ENCODE measurements at places on chromosomes 5 and 9.

DNA sequence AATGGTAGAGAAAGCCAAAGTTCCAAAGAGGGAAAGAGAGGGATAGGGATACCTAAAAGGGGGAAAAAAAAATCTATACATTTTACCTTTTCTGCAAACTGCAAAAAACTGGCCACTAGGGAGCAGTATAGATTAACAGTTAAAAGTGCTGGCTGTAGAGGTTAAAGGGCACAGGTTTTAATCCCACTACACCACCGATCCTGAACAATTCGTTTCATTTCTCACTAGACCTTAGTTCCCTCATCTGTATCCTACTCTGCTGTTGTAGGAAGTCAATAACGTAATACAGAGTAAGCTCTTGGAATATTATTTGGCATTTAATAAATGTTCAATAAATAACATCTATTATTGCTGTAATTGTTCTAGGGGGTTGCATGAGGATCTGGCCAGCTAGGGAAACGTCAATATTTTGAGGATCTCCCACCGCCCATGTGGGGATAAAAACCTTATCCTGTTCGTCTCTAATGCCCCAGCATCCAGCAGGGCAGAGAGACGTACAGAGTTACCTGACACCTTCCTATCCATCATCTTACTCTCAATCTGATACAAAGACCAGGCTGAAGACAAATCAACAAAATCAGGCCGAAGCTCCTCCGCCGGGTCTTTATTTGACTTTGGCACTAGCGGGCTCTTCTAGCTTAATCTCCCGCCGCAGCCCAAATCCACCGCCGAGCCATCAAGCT lies 757 bp downstream of the CDC26 start:
- DNase-seq, result no peak

DNA sequence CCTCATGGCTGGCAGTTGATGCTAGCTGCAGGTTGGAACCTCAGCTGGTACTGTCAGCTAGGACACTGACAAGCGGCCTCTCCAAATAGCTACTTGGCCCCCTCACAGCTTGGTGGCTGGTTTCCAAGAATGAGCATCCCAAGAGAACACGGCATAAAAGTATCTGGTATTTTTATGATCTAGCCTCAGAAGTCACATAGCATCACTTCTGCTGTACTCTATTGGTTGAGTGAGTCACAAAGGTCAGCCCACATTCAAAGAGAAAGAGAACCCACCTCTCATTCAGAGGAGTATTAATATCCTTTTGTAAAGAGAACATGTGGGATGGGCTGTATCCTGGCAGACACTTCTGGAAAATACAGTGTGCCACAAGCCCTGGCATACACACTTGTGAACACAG lies 6.0 kb upstream of the SIL1 start:
- DNase-seq, result no peak

GRCh38 chr5:171938358-171938757 lies 68.1 kb downstream of the FBXW11 start:
- DNase-seq, result no peak

DNA sequence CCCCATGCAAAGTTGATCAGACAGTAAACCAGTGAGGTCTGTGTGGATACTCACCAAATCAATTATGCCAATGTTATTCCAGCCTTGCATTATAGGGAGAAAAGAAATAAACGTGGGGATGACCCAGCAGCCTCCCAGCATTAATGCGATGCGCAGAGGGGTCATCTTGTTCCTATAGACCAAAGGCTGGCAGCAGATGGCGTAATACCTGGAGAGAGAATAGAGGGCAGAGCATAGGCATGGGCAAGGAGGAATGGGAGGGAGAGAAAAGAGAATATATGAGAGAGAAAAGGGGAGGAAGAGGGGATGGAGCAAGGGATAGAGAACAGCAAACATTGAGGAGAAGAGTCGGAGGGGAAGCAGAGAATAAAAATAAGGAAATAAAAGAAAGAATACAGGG lies 131.2 kb downstream of the HTR4 start:
- no peak for DNase-seq

DNA sequence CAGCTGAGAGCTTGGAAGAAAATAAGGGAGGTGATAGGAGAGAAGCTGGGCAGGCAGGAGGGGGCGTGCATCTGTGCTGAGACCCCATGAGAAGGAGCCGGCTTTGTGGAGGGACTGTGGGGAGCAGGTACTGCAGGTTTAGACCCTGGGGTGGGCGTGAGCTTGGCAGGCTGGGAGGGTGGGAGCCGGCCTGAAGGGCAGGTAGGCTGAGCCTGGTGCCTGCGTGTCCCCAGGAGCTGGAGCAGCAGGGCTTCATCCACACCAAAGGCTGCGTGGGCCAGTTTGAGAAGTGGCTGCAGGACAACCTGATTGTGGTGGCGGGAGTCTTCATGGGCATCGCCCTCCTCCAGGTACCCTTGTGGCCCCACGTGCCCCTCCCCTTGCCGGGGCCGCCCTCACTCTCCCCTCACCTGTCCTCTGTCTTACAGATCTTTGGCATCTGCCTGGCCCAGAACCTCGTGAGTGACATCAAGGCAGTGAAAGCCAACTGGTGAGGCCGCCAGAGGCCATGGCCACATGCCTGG lies 9.2 kb downstream of the TSPAN17 start:
- DNase-seq, result no peak

GRCh38 chr5:157558681-157559080 lies 16.9 kb downstream of the ADAM19 start:
- no peak for DNase-seq

DNA sequence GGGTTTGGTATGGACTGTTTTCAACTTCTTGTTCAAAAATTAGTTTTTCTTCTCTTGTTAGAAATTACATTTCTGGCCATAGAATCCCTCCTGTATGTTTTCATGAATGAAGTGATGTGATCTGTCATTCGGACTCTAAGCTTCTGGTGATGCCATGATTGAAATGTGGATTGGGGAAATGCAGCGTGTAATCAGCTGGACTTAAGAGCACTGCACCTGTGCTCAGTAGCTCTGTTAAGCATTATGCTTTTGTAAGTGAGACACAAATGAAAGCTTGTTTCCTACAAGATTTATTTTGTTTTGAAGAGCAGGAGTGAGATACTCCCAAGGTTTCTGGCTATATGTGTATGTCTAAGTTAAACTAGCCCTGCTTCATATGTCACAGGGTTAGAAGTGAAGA lies 24.0 kb upstream of the FAM120AOS start:
- no peak for DNase-seq

GRCh38 chr9:95927271-95928004 lies 51.9 kb downstream of the ERCC6L2 start:
- DNase-seq, result no peak

GRCh38 chr9:120259100-120259499 lies 320.9 kb downstream of the CDK5RAP2 start:
- no peak for DNase-seq

DNA sequence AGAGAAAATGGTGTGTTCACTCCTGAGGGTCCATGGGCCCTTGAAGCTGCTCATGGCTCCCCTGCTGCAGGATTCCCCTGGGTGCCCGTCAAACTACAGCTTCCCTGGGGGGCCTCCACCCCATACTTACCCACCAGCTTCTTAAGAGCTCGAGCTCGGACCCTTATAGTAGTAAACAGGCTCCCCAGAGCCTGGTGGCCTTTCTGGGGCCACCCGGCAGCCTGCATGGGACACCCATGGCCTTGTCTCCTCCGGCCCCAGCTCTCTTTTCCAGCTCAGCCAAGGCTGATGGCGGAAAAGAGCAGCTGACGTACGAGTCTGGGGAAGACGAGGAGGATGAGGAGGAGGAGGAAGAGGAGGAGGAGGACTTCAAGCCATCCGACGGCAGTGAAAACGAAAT lies 4.2 kb upstream of the CEL start:
- no peak for DNase-seq

DNA sequence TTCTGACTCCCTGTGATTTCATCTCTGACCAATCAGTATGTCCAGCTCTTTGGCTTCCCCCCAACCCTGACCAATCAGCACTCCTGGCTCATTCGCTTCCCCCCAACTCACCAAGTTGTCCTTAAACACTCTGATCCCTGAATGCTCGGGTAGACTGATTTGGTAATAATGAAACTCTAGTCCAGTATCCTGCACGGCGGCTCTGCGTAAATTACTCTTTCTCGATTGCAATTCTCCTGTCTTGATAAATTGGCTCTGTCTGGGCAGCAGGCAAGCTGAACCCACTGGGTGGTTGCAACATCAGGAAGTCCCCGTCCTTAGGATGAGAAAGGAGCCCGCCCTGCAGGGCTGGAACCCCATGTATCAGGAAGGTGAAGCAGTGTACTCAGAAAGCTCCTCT lies 10.4 kb downstream of the FCN2 start:
- peak; percentile 23 for DNase-seq

GRCh38 chr9:137494104-137494544 lies 35.0 kb upstream of the NSMF start:
- no peak for DNase-seq

DNA sequence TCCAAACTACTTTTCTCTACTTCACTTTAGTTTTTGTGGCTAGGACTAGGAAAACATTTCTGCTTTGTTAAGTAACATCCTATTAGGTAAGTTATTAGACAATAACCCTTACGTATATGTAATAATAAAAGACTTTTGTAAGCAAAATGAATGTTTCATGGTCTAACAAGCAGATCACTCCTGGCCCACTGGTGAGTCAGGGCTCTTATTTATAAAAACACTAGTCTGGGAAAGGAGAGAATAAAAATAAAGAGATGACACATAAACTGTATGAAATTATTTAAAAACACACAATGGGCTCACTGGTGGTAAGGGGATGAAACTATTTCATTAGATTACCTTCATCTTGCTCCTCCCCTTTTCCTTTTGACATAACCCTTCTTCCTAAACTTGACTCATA lies 2212.2 kb upstream of the ACO1 start:
- no peak for DNase-seq

- DNase-seq, result no peak
These were observed 27.6 kb downstream of the MBLAC2 start for GRCh38 chr5:90446961-90447360.

DNA sequence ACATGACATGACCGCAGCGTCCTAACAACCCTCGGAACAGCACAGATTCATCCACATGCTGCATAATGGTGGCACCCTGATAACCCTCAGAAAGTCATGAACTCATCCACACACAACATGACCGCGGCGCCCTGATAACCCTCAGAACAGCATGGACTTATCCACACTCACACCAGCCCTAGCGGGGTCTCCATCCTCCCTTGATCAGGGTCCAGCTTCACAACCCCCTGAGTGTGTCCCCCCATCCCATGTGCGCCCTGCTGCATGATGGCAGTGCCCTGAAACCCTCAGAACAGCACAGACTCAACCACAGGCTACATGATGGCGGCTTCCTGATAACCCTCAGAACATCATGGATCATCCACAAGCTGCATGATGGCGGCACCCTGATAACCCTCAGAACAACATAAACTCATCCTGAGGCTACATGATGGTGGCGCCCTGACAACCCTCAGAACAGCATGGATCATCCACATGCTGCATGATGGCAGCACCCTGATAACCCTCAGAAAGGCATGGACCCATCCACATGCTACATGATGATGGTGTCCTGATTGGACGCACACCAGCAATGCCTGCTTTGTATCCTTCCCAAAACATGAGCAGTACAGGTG lies 28.3 kb downstream of the SLC6A3 start:
- DNase-seq, result no peak

DNA sequence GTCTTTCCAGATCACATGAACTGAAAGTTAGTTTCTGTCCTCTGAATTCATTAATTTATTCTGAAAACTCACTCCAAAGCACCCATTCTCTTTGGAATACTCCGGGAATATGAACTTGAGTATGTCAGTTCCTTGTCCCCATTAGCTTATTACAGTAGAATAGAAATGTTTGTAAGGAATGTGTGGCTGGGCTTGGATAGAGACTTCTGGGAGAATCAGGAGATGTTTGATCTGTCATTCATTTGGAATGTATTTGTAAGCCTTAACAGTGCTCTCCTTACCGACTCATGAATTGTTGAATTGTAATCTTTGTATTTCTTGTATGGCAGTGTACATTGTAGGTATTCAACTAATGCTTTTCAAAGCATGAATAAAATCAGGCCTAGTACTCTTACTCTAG lies 548.4 kb downstream of the LRRC70 start:
- no peak for DNase-seq

DNA sequence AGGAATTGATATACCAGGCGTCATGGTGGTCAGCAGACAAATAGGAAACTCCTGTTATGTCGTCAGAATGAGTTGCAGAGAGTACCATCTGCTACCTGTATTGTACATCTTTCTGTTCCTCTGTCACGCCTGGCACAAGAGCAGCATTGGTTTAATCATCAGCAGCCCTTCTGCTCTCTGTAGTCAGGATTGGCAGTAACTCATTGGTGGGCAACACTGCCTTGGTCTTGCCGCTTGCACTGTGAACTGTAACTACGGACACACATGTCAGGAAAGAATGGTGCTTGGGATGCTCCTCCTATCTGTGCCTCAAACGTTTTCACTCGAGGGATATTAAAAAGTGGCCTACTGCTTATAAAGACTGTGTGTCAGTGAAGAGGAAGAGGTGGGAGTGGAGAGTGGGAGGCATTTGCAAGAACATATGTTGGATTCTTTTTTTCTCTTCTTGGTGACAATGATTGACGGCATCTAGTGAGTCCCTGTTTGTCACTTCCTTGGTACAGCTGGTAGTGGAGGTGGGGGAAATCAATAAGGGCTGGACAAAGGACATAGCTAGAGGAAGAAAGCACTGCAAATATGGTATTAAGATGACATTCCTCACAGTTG lies 76.6 kb downstream of the F2RL2 start:
- no peak for DNase-seq

DNA sequence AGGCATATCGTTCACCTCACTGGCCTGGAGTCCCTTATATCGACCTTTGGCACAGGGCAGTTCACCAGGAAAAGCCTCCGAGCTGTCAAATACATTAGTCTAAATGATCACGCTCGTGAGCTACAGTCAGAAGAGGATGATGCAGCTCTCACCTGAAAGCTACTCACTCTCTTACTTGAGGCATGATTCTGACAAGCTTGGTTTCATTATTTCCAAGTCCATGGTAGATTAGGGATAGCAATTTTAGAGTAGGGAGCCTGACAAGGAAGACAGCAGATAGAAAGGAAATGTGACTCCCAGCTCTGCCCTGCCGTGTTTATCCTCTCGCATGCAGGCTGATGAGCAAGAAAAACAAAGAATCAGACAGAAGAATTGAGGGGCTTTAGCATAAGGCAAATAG lies 98.0 kb upstream of the MAP1B start:
- no peak for DNase-seq

- no peak for DNase-seq
These were observed 33.9 kb upstream of the KCNN2 start for GRCh38 chr5:114327987-114328386.

Measured in activated CD8-positive, alpha-beta memory T cell treated with anti-CD3 and anti-CD28 coated beads, Interleukin-2, amount 50 U/mL, for 48 hours (primary cell).